ENCODE measurements at places on chromosomes 4 and X. TPM values are rescaled to one million over a fixed set of nuclear protein-coding genes. Genes with fewer than 3 reads are reported as not detected.

The MAGEA9B gene
- not detected for polyA plus RNA-seq

The LONRF3 gene
- 0.41 TPM for polyA plus RNA-seq

The SYN1 gene
- polyA plus RNA-seq, result 4.3 TPM

The DNAJB14 gene
- polyA plus RNA-seq, result 39.6 TPM

Measured in neural cell (in vitro differentiated cells).